ENCODE measurements at places on chromosomes 2 and 18.

DNA sequence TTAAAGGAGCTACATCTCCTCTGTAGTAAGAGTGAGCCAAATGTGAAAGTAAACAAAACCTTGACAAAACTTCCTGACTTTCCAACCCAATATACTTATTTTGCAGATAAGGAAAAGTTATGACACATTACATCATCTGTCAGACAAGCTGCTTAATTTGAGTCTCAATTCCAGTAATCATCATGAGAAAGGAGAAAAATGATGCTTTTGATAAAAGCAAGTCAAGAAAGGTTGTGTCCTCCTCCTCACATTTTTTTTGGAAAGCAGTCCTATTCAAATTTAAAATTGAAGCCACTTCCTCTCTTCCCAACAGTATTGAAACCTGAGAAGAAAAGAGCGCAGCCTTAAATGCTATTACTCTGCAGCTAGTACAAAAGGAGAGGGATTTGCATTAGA lies 519.6 kb downstream of the LRP1B start:
- DNase-seq, result no peak

GRCh38 chr2:203648273-203648672 lies 58.2 kb upstream of the CD28 start:
- DNase-seq, result no peak

DNA sequence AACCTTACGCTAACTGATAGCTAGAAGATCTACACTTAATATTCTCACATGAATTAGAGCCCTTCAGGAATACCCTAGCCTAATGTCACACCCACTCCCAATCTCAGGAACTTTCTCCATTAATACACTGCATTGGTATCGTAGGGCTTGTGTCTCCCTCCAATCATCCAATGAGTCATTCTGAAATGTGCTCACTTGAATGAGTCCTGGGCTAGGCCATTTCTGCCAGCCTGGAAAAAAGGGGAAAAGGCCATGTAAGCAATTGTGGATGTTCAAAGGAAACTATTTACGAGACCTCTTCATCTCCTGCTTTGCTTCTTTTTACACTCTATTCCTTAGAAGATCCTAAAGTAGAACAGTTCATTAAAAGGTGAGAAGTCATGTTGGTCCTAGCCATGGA lies 18.8 kb downstream of the ZEB2 start:
- no peak for DNase-seq

DNA sequence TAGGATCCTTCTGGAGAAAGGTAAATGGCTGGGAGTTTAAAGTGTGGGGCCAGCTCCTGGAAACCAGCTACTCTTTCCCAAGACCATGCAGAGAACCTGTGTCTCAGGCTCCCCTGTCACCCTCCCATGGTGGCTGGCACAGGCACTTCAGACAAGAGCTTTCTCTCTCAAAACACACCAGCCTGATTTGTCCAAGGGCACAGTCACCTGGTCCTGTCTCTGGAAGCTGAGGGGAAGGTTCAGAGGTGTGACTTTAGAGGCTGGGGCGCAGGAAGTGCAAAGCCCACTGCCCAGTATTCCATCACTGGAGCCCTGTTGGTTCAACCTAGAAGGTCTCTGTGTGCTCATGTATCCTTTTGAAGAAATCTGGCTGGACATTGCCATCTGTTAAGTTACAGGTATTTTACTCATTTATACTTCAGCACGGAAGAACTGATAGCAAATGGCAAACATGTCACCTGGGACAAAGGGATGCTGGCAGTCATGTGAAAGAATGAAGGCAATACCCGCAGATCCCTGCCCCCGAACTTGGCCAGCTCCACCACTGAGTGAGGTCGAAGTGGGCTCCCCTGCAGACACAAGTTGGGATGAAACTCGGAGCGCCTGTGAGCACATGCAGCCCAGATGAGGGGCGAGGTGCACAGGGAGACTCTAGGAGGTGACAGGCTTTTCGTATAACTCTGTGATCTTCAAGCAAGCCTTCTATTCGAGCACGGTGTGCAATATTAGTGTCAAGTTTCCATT lies 96.9 kb upstream of the MGAT4A start:
- no peak for DNase-seq

DNA sequence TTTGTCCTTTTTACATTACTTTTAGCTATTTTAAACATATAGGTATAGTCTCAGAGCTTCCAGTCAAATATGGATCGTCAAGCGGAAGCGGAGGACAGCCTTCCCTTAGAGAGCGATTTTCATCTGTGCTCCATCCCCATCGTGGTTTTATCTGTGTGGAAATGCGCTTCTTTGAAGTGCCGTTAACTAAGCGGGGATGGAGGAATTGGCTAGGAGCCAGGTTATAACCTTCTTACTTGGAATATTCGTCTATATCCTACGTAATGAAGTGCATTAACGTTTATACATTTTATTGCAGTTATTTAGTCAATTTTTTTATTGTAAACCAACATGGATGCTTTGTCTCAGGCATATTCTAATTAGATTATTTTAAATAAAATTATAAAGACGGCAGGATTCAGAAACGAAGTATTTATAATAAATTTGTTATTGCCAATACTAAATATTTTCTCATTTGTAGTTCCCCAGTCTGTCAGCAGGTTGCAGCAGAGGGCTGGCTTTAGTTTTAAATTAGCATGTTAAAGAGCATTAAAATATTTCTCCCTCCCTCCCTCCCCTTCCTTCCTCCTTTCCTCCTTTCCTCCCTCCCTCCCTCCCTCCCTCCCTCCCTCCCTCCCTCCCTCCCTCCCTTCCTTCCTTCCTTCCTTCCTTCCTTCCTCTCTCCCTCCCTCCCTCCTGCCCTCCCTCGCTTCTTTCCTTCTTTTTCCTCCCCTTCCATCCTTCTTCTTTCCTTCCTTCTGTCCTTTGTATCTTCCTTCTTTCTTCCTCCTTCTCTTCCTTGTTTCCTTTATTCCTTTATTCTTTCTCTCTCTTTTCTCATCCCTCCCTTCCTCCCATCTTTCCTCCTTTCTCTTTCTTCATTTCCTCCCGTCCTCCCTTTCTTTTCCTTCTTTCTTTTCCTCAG lies 80.6 kb upstream of the DOCK10 start:
- peak; percentile 17 for DNase-seq

GRCh38 chr2:199739413-199740110 lies 111.4 kb downstream of the FTCDNL1 start:
- DNase-seq, result peak; percentile 61

DNA sequence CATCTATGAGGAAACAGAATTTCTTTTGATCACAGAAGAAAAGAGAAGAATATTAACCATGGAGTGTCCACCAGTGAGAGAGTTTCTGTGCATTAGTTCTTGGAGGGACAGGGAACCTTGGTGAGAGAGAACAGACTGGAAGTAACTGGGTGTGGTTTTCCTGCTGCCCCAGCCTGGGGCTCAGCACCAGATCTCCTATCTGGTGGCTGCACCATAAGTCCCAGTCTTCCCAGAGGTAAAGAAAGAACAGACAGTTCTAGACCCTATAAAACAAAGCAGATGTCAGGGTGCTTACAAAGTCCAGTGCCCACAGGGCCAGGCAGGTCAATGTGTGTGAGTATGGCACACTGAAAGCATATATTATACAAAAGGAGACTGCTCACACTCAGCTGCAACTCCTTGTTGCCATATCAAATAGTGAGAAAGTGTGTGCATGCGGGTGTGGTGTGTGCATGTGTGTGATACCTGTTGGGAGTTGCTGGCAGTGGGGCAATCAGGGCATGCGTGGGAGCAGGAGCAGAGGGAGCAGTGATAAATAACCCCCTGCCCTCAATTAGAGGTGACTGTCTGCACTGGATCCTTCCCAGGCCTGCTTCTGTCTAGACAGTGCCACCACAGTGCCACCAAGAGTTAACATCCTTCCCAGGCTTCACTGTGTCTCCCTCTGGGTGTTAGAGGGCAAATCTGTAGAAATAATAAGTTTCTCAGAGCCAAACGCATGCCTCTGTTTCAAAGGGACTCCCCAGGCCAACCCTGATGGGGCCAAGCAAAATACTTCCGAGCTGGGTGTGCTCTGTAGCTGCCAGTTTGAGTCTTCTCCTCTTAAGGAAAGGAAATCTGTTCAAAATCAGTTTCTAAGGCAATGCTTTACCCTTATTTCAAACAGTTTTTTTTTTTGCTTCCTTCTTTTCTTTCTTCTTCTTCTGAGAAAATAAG lies 45.7 kb downstream of the RDH14 start:
- DNase-seq, result no peak

DNA sequence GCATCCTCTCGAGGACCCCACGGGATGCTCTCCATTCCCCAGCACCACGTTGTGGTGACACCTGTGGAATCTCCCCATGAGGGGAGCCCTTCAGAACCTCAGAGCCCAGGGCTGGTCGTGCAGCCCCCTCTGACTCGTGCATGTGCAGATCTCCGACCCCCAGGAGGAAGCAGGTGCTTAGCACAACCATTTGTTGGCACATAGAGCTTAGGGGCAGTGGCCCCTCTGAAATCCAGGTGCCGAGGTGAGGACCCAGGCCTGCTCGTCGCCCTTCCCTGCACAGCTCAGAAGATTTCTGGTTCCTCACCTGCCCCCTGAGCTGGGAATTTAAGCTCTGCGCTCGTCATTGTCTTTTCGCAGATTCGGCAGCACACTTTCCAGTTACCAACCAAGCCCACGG lies 1.3 kb upstream of the OTOS start:
- no peak for DNase-seq

- no peak for DNase-seq
These were observed 8.6 kb downstream of the ITGA4 start for GRCh38 chr2:181465676-181466375.

DNA sequence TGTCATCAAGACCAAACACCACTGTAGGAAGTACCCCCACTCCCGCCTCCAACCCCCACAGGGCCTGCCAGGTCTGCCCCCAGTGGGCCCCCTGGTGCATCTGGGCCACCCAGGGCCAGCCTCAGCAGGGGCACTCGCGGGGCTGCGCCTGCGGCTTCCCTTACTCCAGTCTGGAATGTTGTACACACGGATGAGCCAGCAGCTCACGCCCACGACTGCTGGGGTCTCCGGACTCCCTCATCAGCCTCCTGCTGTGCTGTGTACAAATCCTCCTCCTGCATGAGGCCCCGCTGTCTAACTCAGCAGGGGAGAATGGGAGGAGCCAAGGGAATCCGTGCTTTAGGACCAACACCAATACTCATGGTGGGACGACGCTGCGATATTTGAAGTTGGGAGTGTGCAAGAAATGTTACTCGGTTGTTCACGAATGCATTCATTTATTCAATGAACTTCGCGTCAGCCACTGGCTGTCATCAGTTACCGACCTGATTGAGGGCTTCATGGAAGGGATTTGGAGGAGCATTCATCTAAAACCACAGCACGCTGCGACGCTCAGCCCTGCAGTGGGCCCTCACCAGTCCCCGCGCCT lies 654 bp upstream of the ASB1 start:
- DNase-seq, result no peak

- DNase-seq, result no peak
These were observed 698 bp upstream of the TMEM237 start for GRCh38 chr2:201644001-201644400.

DNA sequence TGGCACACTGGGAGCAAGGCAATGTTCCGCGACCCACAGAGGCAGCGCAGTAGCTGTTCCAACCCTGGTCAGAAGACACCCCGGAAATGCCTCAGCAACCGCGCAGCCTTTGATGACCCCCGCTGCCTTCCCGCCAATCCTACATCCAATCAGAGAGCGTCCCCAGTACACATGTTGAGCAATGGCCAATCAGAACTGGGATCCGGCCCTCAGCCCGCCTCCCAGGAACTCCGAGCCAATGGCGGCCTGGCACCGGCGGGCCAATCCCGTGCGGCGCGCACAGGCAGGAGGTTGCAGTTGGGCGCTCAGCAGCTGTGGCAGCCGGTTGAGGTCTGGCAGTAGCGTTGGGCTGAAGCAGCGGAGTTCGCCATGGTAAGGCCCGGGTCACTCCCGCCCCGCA lies at the start of gene TUBA3D:
Gene TUBA3D (plus strand): TSS at position 289 of the 400 bp plus-strand sequence. CDS start 81 bp downstream, at position 370.
- no peak for DNase-seq

DNA sequence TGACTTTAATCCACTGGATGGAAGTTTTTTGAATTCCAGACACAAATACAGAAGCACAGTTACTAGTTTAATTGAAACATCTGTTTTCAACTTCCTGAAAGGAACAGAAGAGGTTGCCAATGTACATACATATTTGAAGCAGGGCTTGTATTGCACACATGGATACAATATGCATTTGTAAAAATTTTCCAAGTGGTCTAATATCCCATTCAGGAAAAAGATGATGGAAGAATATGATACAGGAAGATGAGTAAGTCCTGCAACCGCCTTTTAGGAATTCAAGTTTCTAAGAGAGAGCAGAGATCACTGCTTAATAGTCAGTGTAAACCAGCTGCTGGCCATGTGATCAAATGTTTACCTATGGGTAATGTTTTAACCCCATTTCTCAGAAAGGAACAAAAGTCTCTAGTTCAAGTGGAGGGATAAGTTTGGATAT lies 265.4 kb downstream of the TRIB2 start:
- DNase-seq, result no peak

GRCh38 chr18:62386601-62387000 lies 61.5 kb downstream of the TNFRSF11A start:
- DNase-seq, result no peak

DNA sequence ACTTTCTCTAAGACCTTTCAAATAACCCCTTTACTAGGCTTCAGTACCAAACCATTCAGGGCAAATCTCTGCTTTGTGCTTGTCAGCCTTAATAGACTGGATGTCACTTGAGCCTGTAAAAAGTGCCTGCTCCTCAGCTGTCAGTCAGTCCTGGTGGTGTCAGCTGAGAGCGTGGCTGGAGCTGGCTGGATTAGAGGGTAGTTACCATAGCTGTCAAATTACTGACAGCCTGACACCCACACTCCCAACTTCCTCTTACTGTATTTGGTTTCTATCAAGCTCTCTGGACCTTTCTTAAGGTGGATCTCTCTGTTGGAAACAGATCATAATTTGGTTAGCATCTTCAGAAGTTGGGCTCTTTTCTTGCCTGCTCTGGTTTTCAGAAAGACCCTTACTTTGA lies 371.4 kb upstream of the ATP5MC3 start:
- no peak for DNase-seq

DNA sequence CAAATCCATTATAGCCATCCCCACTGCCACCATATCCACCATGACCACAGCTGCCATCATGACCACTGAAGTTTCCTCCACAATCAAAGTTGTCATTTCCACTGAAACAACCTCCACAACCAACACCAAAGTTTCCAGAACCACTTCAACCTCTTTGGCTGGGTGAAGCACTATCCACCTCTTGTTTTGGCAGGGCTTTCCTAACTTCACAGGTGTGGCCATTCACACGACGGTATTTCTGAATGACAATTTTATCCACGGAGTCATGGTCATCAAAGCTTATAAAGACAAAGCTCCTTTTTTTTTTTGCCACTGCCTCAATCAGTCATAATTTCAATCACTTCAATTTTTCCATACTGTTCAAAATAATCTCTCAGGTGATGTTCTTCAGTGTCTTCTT lies 89.8 kb upstream of the UGP2 start:
- no peak for DNase-seq

- DNase-seq, result no peak
These were observed 128.7 kb downstream of the CTIF start for GRCh38 chr18:48667276-48668254.

DNA sequence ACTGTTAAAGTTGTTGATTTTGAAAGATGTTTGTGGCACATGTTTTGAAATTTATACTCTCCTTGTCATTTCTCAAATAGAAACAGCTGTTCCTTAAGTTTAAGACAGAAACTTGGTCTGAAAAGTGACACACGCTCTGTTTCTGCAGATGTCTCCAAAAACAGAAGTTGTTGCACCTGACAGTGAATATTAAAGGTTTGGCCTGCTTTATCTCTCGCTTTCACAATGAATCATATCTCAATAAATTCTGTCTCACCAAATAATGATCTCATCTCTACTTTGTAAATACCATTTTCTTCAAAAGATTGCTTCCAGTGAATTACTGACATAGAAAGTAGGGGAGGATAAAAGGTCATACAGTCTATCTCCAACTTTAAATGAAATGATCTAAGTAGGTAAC lies 294.9 kb upstream of the SYT4 start:
- no peak for DNase-seq

Data from activated CD8-positive, alpha-beta memory T cell treated with anti-CD3 and anti-CD28 coated beads, Interleukin-2, amount 50 U/mL, for 4 hours (primary cell).